ENCODE measurements at places on chromosomes 5 and 9.

- no peak for DNase-seq
These were observed 39.1 kb downstream of the PCDH1 start for GRCh38 chr5:141839015-141839513.

GRCh38 chr5:59716029-59716428 is 177.5 kb downstream of the PDE4D start:
- no peak for DNase-seq

DNA sequence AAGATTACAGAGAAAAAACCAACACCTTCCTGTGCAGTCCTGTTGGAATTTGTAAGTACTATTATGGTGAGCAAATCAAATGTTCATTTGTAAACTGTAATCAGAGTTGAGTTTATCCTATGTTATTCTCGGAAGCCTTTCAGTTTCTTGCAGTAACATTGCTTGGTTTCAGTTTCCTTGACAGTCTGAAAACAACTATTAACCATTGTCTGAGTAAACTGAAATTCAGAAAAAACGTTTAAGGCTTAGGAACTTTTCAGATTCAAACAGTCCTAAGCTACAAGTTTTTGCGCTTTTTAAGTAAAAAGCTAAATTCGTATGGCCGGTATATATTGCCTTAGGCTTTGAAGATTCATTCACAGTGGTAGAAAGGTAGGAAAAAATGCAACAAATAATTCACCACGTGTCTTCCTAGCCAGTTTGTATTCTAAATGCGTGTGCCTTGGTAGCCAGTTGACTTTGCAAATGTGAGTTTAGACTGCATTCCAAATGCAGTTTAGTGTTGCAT is 2.5 kb downstream of the GPBP1 start:
- DNase-seq = peak; percentile 48

GRCh38 chr5:17190242-17190778 is 27.1 kb upstream of the BASP1 start:
- peak; percentile 81 for DNase-seq

DNA sequence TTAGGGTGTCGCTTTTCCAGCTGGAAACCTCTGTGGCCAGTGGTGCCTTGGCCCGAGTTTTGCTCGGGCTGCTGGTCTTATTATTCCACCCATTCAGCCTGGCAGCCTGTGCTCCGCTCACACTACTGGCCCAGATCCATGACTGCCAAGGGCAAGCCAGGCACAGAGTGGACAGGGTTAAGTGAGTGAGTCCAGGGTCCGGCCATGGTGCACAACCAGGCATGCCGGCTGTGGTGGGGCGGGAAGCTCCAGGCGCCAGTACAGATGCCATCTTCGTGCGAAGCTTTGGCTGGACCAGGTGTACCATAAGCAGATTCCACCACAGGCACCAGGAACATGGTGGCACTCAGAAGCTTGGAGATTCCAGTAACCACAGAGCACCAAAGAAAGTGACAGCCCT is 580.2 kb upstream of the FAM174A start:
- peak; percentile 47 for DNase-seq

DNA sequence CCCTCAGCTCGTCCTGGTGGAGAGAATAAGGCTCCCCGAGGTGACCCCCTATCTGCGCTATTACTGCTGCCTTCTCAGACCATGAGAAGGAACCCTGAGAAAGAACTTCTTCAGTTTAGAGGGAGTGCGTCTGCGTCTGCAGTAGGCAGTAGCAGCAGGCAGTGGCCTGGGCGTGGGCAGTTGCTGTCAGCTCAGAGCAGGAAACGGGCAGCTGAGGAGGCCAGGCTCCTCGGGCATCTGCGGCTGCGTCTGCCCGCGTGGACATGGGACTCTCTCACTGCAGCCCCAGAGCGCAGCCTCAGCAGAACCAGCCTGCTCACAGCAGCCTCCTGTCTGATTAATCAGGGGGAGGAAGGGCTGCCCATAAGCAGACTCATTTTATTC is 49.8 kb upstream of the FCN1 start:
- no peak for DNase-seq

DNA sequence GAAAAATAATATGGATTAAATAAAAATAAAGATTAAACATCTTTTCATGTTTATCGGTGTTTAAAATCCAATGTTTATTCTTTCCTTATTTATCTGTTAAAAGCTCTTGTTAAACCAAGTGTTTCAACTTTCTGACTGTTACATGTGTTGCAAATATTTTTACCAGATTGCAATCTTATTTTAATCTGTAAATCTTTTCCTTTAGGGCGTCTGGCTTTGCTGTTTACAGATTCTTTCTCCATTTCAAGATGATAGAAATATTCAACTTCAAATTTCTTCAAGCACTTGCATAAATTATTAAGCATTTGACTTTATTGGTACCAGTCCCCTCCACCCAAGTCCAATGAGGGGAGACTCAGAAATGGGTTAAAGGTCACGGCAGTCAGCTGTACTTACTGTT is 16.9 kb upstream of the ABCA1 start:
- no peak for DNase-seq

DNA sequence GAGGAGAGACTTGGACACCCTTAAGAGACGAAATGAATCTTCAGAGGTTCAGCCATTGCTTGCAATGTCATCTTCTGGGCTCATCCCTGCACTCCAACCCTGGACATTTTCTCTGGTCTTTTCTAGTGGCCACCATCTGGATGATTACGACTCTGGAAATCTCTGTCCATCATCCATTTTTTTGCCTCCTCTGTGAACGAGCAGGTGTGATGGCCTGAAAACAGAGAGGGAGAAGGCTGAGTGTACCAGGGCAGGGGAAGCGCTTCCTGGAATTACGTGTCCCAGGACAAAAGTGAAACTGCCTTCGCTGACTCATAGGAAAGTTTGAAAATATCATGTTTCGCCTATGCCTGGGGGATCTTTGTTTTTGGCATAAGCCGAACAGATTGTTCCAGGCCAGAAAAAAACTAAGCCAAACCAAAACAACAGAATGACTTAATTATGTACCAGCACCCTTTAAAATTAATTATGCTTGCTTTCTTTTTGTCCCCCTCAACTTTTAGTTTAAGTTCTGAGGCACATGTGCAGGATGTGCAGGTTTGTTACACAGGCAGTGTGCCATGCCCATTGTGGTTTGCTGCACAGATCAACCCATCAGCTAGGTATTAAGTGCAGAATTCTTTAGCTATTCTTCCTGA is 31.9 kb downstream of the ANKRD33B start:
- no peak for DNase-seq
